ENCODE measurements at places on chromosomes 5 and 9.
A peak's percentile ranks its signal among the peaks of the same experiment; 100 is the strongest.

DNA sequence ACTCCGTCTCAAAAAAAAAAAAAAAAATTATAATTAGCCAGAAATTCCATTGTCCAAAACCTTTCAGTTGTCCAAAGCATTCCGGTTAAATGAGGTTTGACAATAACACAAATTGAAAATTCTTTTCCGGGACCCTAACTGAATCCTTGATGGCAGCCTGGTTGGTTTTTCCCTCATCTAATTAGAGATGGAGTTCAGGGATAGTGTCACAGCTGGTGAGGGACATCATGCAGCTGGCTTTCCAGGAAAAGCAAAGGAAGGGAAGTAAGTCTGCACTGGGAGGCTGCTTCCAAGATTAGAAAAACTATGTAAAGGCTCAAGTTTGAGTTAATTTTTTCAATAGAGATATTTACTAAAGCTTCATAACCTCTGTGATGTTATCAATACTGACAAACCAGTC lies 195.4 kb downstream of the ADAMTS12 start:
- DNase-seq: no peak

- no peak for DNase-seq
Measured at GRCh38 chr9:126166291-126166690, 160.3 kb upstream of the MVB12B start.

- no peak for DNase-seq
Measured at GRCh38 chr5:109467058-109467457, 57.3 kb upstream of the PJA2 start.

- DNase-seq: no peak
Measured at GRCh38 chr5:140205216-140205615, 30.2 kb downstream of the CYSTM1 start.

DNA sequence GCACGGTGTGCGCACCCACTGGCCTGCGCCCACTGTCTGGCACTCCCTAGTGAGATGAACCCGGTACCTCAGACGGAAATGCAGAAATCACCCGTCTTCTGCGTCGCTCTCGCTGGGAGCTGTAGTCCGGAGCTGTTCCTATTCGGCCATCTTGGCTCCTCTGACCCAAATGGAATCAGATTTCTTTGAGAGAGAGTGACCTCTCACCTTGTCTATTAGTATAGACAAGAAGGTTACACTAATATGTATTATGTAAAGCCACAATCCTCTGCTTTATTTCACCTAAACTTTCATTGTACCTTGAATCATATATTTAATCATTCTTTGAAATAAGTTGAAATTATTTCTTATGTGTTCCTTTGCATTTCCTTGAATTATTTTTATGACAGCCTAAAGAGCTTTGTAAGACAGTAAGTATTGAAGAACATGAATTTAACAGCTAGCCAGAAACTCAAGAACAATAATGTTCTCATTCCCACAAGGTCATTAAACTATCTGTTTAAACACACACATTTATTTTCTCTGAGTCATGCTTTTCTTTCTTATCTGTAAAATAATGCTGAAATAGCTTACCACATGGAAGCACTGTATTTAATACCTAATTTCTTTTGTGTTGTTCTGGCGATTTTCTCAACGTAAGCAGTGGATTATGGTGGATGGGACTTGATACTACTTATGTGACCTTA lies 91.8 kb upstream of the DMRTA1 start:
- DNase-seq: no peak

- no peak for DNase-seq
Measured at GRCh38 chr9:91896097-91896496, 53.9 kb downstream of the ROR2 start.

DNA sequence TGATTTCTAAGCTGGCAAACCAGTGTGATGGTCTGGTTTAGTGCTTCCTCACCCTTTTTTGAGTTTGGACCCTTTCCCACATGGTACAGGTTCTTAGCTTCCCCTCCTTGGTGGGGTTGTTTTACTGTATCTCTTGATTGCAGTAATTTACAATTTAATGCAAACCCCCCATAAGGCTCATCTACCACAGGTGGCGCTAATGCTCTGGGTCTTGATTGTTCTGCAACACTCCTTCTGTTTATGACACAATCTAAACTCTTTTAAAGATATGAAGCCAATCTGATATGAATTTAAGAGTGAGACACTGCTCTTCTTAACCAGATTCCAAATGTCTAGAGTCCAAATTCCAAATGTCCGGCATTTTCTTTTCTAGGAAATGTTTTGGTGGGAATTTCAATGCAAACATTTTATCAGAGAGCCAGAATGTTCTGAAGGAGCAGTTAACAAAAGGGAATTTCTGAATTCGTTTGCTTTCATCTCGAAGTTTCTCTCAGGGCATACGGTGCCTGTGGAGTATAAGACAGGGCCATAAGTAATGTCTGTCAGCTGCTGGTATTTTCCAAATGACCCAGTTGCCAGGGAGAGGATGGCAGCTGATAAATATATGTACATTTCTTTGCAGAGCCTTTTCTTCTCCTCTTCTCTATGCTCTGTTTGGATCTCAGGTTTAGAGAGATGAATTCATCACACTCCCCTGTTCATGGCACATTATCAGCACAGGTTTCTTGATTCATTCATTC lies 246.8 kb downstream of the ARHGAP26 start:
- peak; percentile 50 for DNase-seq

GRCh38 chr9:107147134-107147533 lies 135.9 kb upstream of the RAD23B start:
- no peak for DNase-seq

DNA sequence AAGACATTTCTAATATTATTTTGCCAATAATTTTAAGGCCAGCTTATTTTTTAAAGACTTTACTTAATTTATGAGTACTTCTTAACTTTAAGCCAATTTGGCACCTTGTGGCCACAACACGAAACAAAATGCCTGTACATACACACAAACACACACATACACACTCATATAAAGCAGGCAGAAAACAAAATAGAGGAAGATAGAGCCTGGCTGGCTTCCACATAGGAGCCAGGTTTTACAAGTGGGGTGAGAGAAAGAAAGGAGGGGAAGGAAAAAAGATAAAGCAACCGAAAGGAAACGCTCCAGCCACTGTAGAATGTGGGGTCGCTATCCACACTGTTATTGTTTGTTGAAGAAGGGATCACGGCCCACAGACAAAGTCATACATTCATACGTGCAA lies 10.4 kb downstream of the GMCL2 start:
- no peak for DNase-seq

DNA sequence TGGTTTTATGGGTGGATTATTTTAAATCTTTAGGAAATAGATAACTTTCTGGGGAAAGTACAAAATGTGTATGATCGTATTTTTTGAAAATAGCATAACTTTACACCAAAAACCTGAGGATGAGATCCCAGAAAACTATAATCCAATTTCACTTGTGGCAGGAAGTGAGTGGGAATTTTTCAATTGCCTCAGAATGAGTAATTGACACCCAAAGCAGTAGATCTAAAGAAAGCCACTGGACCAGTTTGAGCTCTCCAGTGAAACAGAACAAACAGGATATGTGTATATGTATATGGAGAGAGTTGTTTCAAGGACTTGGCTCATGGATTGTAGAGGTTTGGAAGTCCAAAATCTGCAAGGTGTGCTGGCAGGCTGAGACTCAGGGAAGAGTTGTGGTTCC lies 109.2 kb upstream of the SHB start:
- DNase-seq: no peak

GRCh38 chr9:98860871-98861293 lies 53.4 kb downstream of the GALNT12 start:
- no peak for DNase-seq

DNA sequence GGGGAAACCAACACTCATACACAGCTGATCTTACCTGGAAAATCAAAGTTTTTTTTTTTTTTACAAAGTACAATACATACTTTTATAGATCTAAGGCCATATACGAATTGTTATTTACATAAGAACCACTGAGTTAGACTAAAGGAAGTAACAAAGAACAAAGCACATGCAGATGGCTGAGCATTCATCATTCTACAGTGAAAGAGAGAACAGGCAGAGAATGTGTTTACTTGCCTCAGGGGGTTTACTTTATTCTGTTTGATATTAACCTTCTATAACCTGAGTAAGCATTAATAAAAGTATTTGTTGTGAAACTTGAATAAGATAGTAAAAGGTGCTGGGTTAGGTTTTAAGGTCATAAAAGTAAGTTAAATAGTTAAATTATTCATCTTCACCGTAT lies 54.7 kb downstream of the SLC38A9 start:
- no peak for DNase-seq

- DNase-seq: no peak
Measured at GRCh38 chr9:133691191-133691590, 47.0 kb downstream of the SARDH start.

- DNase-seq: no peak
Measured at GRCh38 chr9:84694248-84694647, 24.7 kb downstream of the NTRK2 start.

DNA sequence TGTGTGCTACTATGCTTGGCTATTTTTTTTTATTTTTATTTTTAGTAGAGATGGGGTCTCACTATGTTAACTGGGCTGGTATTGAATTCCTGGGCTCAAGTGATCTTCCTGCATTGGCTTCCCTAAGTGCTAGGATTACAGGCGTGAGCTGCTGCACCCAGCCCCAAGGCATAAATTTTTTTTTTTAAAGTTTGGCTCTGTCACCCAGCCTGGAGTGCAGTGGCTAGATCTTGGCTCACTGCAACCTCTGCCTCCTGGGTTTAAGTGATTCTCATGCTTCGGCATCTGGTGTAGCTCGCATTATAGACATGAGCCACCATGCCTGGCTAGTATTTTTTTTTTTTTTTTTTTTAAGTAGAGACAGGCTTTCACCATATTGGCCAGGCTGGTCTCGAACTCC lies 70.3 kb downstream of the RAB24 start:
- DNase-seq: no peak

- no peak for DNase-seq
Measured at GRCh38 chr5:156582193-156582598, 255.2 kb downstream of the SGCD start.

DNA sequence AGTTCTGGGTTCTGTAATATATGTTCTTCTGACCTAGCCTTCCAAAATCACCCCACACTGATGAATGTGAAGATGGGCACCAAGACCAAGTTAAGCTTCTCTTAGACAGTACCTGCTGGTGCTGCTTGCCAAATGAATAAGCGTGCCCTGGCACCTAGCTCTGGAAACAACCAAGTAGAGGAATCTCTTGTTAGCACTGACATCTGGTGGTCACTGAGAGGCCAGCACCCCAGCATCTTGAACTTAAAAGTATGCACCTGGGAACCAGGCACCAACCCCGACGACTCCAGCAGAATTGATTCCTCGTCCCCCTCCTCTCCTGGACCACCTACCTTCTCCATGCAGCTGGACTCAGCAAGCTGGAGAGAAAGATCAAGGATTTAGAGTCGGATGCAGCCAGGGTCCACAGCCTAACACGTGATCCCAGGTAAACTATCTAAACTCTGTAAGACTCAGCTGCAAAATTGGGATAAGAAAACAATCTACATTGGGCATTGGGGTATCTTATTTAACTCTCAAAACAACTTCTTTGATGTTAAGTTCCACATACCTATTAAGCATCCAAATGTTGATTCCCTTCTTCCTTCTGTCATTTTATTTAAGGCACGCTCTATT lies 89.8 kb downstream of the SLC1A3 start:
- no peak for DNase-seq

DNA sequence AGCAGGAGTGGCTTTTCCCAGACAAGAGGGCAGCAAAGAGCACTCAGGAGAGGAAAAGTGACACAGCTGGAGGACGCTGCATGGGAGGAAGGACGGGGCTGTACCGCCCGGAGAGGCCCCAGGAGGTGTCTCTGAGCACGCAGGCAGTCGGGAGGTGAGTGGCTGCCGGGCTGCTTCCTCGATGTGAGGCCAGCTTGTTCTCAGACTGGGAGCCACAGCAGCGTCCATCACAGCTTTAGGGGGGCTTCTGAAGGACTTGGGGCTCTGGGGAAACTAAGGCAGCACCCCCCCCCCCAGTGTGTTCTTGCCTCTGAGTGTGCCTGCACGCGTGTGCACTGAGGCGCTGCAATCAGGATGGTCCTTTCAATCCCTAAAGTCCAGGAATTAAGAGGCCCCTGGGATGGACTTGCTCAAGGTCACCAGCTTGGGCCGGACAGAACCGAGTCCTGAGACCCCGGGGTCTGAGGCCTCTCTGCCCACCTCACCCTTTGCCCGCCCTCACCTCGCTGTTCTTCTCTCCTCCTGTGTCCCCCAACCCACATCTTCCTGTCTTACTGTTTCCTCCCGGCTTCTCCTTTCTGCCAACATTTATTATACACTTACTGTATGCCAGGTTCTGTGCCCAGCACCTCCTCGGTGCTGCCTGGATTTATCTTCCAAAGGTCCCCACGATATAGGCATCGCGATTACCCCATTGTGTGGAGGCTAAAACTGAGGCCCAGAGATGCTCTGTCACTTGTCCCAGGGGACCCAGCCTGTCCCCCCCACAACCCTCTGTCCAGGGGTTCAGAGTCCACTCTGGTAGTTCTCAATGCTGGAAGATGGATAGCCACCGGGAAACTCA lies 32.9 kb downstream of the FAM163B start:
- DNase-seq: no peak

GRCh38 chr9:99779277-99779676 lies 42.4 kb upstream of the NR4A3 start:
- no peak for DNase-seq

GRCh38 chr5:56419667-56420066 lies 186.5 kb upstream of the ANKRD55 start:
- DNase-seq: no peak

GRCh38 chr5:54886866-54887265 lies 98.5 kb downstream of the ESM1 start:
- no peak for DNase-seq

- no peak for DNase-seq
Measured at GRCh38 chr5:87899208-87899661, 369.4 kb downstream of the TMEM161B start.

GRCh38 chr9:133659516-133659915 lies 23.4 kb downstream of the DBH start:
- DNase-seq: no peak

DNA sequence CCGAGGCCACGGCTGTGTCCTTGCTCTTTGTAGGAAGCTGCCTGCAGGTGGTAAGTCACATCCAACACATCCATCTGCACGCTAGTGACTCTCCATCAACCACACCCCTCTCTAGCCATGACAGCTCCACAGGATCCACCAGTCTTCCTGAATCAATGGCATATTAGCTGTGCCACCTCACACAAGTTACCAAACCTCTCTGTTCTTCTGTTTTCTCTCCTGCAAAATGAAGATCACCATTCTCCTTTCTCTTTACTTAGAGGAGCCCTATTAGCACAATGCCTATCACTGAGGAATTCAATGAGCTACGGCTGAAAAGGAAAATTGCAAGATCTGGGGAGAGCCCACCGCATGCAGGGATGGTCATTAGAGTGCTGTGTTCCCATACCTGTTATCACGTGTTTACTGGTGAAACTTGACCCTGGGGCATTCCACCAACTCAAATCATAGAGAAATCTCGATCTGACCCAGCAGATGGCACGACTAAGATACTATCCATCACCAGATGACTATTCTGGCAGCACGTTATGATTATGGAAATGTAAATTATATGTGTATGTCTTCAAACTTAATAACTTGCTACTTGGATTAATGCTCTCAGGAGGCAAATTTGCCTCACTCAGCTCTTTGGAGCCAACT lies 20.9 kb downstream of the WHRN start:
- DNase-seq: no peak
